ENCODE measurements at places on chromosomes 7 and 10.
A peak's percentile ranks its signal among the peaks of the same experiment; 100 is the strongest.

- no peak for DNase-seq
Observed at GRCh38 chr7:93359520-93360198, 127.5 kb downstream of the VPS50 start.

DNA sequence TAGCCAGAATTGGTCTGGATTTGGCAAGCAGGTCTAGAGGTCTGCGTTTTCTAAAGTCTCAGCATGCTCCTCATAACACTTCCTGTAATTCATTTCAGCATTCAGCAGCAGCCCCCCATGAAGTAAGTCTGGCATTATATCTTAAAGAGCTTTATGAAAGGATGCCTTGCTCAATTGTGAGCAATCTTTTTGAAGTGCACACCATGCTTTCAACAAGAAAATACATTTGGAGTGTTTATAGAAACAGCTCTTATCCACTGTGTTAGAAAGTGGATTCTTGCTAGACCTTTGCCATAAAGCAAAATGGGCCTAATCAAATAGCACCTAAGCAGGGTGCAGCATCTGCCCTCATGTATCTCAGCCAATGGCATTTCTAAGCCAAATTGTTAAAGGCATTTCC, 378.0 kb upstream of the AKR1E2 start:
- DNase-seq = no peak

GRCh38 chr7:27518561-27519350, 143.9 kb downstream of the HIBADH start:
- DNase-seq = no peak

- no peak for DNase-seq
Observed at GRCh38 chr7:27793780-27794179, 53.8 kb downstream of the TAX1BP1 start.

GRCh38 chr10:49349390-49349789, 46.5 kb downstream of the DRGX start:
- DNase-seq = no peak

GRCh38 chr7:120052884-120053382, 220.0 kb upstream of the KCND2 start:
- no peak for DNase-seq

GRCh38 chr10:125720002-125720382, 483 bp downstream of the EDRF1 start:
- DNase-seq = no peak

DNA sequence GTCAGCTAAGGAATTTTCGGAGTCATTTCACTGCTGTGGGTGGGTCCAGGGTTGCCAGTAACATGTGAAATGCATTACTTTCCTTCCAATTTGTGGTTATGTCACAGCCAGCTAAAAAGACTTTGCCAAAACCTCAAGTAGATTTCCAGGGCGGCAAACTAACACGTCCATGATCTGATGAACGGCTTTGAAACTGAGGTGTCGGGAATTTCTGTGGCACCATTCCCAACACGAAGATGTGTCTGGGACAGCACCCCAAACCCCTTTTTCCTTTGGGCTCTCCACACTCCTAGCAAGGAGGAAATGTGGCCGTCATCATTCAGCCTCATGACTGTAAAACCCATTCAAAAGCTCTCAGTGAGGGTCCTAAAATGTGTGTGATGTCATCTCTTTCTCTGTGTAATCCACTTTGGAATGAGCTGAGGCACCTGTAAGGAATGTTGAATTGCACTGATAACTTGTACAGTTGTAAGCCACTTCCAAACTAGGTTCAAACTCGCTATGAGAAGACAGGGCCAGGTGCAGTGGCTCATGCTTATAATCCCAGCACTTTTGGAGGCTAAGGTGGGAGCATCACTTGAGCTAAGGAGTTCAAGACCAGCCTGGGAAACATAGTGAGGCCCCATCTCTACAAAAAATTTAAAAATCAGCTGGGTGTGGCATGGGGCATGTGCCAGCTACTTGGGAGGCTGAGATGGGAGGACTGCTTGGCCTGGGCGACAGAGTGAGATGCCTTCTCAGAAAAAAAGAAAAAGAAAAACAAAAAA, 146.1 kb upstream of the FRMD4A start:
- DNase-seq = peak; percentile 30

- no peak for DNase-seq
Observed at GRCh38 chr10:84743483-84743882, 415.1 kb downstream of the CCSER2 start.

GRCh38 chr7:158782761-158783401, 46.4 kb downstream of the ESYT2 start:
- no peak for DNase-seq

- no peak for DNase-seq
Observed at GRCh38 chr10:21385536-21385935, 139.9 kb downstream of the SKIDA1 start.

DNA sequence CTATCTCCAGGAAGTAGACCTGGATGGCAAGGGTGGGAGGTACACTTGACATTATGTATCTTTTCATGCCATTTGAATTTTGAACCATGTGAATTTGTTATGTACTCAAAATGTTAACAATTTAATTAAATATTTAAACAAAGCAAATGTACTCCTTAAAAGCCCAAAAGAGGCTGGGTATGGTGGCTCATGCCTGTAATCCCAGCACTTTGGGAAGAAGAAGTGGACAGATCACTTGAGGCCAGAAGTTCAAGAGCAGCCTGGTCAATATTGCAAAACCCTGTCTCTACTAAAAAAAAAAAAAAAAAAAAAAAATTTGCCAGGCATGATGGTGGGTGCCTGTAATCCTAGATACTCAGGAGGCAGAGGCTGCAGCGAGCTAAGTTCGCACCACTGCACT, 136.9 kb upstream of the ASAH2 start:
- no peak for DNase-seq

DNA sequence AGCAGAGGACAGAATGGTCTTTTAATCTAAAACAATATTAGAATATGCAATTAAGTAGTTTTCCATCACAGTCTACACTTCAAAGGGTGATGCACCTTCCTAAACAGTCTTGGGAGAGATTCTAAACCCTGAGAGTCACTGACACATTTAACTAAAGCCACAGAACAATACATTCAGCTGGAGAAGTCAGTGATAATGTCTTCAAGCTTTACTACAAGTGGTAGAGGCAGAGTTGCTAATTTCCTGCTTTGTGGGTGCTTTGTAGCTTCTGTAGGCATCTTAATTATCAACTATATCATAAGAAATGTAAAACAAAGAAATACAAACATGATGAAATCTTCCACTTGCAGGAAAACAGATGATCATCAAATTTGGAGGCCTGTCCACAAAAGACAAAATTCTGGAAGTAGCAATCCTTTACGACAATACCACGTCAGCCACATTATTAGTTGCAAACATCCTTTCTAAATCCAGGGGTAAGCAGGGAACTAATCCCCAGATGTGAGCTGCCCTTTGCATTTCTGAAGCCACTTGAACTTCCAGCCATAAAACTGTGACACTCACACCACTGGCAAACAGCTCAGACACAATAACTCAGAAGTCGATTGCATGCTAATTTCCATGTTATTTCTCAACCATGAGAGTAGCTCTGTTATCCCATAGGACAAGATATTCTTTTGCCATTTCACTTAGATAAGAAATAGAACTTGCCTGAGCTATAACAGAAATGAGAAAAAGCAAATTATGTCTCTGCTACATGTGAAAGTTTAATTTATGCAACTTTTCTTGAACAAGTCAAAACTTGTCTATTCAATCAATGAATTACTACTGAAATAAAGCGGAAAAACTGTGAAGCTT, 212.2 kb downstream of the FAM107B start:
- DNase-seq = no peak

Data from keratinocyte (primary cell).